ENCODE measurements at places on chromosomes 2 and 18.

DNA sequence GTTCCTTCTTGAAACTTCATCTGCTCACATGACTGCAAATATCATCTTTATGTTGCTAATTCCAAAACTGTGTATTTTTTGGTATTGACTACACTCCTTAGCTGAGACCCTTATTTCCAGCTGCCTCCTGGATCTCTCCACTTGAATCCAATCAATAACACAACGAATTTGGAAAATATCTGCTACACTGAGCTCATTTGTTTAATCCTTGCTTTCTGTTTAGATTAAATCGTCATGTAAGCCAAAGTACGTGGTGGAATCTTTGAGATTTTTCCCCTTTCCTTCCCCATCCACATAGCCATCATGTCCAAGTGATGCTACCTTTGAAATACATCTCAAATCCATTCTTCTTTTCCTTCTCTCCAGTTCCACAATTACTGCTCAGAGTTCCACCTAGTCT is 15.6 kb downstream of the OTX1 start:
- H3K27me3 ChIP-seq, result no peaks in the 10 kb centered on the region
- no peaks in the 10 kb centered on the region for H3K36me3 ChIP-seq
- H3K4me1 ChIP-seq, result peaks cover 3% of the 10 kb centered on the region
- DNase-seq, result no peak
- H3K4me3 ChIP-seq, result no peak overlapping the region

- H3K27ac ChIP-seq, result no peak overlapping the region
- peaks cover 9% of the 10 kb centered on the region for H3K27me3 ChIP-seq
- H3K4me3 ChIP-seq, result no peak overlapping the region
- no peaks in the 10 kb centered on the region for H3K4me1 ChIP-seq
Measured at GRCh38 chr2:17791121-17791816, 25.0 kb upstream of the MSGN1 start.

GRCh38 chr2:109080757-109081156 is 48.2 kb upstream of the SH3RF3 start:
- no peak overlapping the region for H3K4me3 ChIP-seq
- no peaks in the 10 kb centered on the region for H3K4me1 ChIP-seq
- H3K27ac ChIP-seq, result no peak overlapping the region
- H3K36me3 ChIP-seq, result no peaks in the 10 kb centered on the region

- H3K27me3 ChIP-seq, result no peaks in the 10 kb centered on the region
- H3K4me3 ChIP-seq, result no peak overlapping the region
- no peak overlapping the region for H3K27ac ChIP-seq
- H3K4me1 ChIP-seq, result no peaks in the 10 kb centered on the region
Measured at GRCh38 chr2:118939994-118940393, 2.0 kb upstream of the MARCO start.

GRCh38 chr2:9232886-9233285 is 26.3 kb downstream of the ASAP2 start:
- H3K27me3 ChIP-seq, result no peaks in the 10 kb centered on the region
- H3K36me3 ChIP-seq, result no peaks in the 10 kb centered on the region
- no peak overlapping the region for H3K4me3 ChIP-seq
- no peak overlapping the region for H3K27ac ChIP-seq
- H3K4me1 ChIP-seq, result peaks cover 52% of the 10 kb centered on the region
- no peak for DNase-seq

All from neuronal stem cell (in vitro differentiated cells).